Activated naive CD8-positive, alpha-beta T cell treated with anti-CD3 and anti-CD28 coated beads, Interleukin-2, amount 50 U/mL, for 24 hours (primary cell): ENCODE measurements at places on chromosomes 2 and 18.

- H3K36me3 ChIP-seq: no peaks in the 10 kb centered on the region
- no peak for DNase-seq
- H3K4me1 ChIP-seq: no peaks in the 10 kb centered on the region
- no peaks in the 10 kb centered on the region for H3K27me3 ChIP-seq
- H3K4me3 ChIP-seq: no peak overlapping the region
Measured at GRCh38 chr2:119256582-119256921, 32.9 kb downstream of the STEAP3 start.

DNA sequence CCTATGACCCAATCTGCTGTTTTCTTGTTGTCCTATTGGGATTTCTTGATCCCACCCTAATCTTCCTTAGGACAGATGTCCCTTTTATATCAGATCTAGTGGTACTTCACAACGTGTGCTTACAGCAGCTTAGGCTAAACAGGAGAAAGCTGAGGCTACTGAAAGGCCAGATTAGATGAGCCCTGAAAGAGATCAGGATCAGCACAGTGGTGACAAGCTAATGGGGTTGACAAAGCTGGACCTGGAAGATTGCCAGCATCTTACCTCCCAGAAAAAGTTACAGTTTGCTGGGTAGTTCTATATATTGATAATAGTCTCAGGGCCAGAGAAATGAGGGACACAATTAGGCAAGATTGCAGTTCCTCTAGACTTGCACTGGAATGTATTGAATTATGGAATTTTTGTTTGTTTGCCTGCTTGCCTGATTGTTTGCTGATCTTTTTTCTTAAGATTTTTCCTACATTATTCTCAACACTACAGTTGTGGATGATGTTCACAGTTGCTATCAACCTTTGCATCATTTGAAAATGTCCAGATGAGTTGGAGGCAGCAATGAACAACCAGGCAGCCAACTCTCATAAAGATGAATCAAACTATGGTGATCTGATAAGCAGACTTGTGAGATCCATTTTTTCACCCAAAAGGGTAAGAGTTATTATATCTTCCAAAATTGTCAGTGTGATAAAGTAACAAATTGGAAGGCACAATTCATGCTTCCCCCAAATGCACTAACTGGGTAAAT lies 49.1 kb upstream of the PIK3C3 start:
- H3K27me3 ChIP-seq: no peaks in the 10 kb centered on the region
- no peaks in the 10 kb centered on the region for H3K36me3 ChIP-seq
- H3K4me1 ChIP-seq: peaks cover 15% of the 10 kb centered on the region
- H3K27ac ChIP-seq: no peak overlapping the region

GRCh38 chr2:206241736-206242135 lies 32.7 kb upstream of the ZDBF2 start:
- no peak overlapping the region for H3K4me3 ChIP-seq
- DNase-seq: no peak
- no peaks in the 10 kb centered on the region for H3K36me3 ChIP-seq
- no peak overlapping the region for H3K27ac ChIP-seq
- H3K27me3 ChIP-seq: peaks cover 9% of the 10 kb centered on the region

- no peaks in the 10 kb centered on the region for H3K36me3 ChIP-seq
- no peak for DNase-seq
- H3K4me3 ChIP-seq: no peak overlapping the region
- H3K27me3 ChIP-seq: peaks cover 9% of the 10 kb centered on the region
- no peak overlapping the region for H3K27ac ChIP-seq
Measured at GRCh38 chr18:48074929-48075706, 144.7 kb upstream of the SMAD2 start.
